ENCODE measurements at places on chromosomes 16 and 17. TPM values are rescaled to one million over a fixed set of nuclear protein-coding genes. Genes with fewer than 3 reads are reported as not detected.

- no peaks in the 10 kb centered on the region for H3K27me3 ChIP-seq
- H3K4me3 ChIP-seq: no peak overlapping the region
- H3K36me3 ChIP-seq: no peaks in the 10 kb centered on the region
Observed at GRCh38 chr16:9176547-9177418, 85.3 kb downstream of the HAPSTR1 start.

DNA sequence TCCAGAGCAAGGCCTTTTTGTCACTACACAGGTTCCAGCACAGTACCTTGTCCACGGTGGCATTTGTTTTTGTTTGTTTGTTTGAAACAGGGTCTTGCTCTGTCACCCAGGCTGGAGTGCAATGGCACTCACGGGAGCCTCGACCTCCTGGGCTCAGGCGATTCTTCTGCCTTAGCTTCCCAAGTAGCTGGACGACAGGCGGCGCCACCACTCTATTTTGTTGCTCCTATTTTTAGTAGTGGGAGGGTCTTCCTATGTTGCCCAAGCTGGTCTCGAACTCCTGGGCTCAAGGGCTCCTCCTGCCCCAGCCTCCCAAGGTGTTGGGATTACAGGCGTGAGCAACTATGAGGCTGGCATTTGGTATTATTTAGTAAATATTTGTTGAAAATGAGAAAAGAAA lies 10.3 kb downstream of the MRC2 start:
- no peaks in the 10 kb centered on the region for H3K27me3 ChIP-seq
- no peak overlapping the region for H3K4me3 ChIP-seq
- DNase-seq: no peak
- no peak overlapping the region for H3K27ac ChIP-seq

DNA sequence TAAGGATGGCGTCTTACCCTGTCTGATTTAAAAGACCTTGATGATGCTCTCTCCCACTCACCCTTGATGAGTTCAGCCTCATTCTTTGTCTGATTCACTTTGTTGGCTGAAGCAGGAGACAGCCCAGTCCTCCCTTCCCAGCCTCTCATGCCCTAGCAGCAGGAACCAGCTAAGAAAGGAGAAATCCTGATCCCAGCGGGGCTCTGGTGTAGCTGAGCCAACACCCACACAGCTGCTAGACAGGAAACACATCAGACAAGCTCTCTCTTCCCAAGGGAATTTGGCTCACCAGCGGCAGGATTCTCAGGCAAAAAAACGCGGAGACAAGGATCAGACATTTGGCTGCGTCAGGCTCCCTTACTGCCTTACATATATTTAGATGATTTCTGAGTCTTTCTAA lies 211.5 kb downstream of the CDH11 start:
- H3K36me3 ChIP-seq: no peaks in the 10 kb centered on the region
- no peaks in the 10 kb centered on the region for H3K27me3 ChIP-seq
- no peak overlapping the region for H3K4me3 ChIP-seq
- DNase-seq: peak; percentile 42
- no peak overlapping the region for H3K27ac ChIP-seq

The RUNDC3A gene
- total RNA-seq: 2.2 TPM

- peak overlapping the region; percentile 64 for H3K27ac ChIP-seq
- no peak for DNase-seq
- peaks cover 7% of the 10 kb centered on the region for H3K36me3 ChIP-seq
- peaks cover 78% of the 10 kb centered on the region for H3K4me1 ChIP-seq
- H3K4me3 ChIP-seq: no peak overlapping the region
Observed at GRCh38 chr16:67447508-67448076, 16.7 kb downstream of the HSD11B2 start.

- H3K36me3 ChIP-seq: no peaks in the 10 kb centered on the region
- H3K27ac ChIP-seq: peak overlapping the region; percentile 49
- DNase-seq: peak; percentile 32
- H3K27me3 ChIP-seq: no peaks in the 10 kb centered on the region
- no peak overlapping the region for H3K4me3 ChIP-seq
Observed at GRCh38 chr17:17691468-17692263, 10.4 kb downstream of the RAI1 start.

The ADAD2 gene
- 0.72 TPM for total RNA-seq

DNA sequence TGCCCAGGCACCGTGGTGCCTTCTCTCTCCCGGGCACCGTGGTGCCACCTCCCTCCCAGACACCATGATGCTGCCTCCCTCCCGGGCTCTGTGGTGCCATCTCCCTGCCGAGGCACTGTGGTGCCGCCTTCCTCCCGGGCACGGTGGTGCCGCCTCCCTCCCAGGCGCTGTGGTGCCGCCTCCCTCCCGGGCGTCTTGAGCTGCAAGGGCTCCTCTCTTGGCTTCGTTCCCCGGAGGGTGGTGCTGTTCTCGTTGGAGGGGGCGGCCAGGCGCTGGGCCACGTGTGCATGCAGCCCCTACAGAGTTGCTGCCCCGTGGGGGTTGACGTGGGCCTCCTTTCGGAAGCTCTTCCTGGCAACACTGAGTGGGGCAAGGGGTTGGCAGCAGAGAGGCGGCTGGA lies 8.2 kb downstream of the CENPX start:
- no peaks in the 10 kb centered on the region for H3K27me3 ChIP-seq
- no peak overlapping the region for H3K27ac ChIP-seq
- no peaks in the 10 kb centered on the region for H3K4me1 ChIP-seq

The PLK1 gene
- 2.5 TPM for total RNA-seq

DNA sequence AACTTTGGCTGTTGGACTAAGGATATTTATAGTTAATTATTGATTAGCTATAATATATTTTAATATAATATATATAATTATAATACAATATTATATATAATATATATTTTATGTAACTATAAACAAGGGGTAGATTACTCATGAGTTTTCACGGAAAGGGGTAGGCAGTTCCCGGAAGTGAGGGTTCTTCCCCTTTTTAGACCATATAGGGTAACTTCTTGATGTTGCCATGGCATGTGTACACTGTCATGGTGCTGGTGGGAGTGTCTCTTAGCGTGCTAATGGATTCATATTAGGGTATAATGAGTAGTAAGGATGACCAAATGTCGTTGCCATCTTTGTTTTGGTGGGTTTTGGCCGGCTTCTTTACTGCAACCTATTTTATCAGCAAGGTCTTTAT lies 315.6 kb downstream of the WWOX start:
- no peak for DNase-seq
- H3K27me3 ChIP-seq: no peaks in the 10 kb centered on the region
- no peaks in the 10 kb centered on the region for H3K4me1 ChIP-seq
- H3K27ac ChIP-seq: no peak overlapping the region
- no peak overlapping the region for H3K4me3 ChIP-seq
- H3K36me3 ChIP-seq: no peaks in the 10 kb centered on the region

DNA sequence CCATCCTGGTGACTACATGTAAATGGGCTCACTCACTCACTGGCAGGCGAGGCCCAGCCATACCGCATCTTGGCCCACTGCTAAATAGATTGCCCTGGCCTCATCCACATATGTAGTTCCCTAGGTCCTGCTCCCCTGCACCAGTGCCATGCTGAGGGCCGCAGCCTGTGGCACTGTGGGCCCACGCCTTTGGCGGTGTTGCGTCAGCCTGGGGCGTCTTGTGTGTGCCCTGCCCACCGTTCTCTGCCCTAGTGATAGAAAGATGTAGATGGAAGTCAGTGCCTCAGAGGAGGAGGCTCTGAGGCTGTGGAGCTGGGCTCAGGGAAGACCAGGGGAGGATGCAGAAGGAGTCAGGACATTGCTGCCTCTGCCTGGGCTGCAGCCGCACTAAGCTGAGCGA lies 18.9 kb downstream of the C17orf75 start:
- H3K4me3 ChIP-seq: no peak overlapping the region
- no peak overlapping the region for H3K27ac ChIP-seq
- DNase-seq: no peak
- H3K4me1 ChIP-seq: peaks cover 3% of the 10 kb centered on the region
- H3K27me3 ChIP-seq: no peaks in the 10 kb centered on the region

DNA sequence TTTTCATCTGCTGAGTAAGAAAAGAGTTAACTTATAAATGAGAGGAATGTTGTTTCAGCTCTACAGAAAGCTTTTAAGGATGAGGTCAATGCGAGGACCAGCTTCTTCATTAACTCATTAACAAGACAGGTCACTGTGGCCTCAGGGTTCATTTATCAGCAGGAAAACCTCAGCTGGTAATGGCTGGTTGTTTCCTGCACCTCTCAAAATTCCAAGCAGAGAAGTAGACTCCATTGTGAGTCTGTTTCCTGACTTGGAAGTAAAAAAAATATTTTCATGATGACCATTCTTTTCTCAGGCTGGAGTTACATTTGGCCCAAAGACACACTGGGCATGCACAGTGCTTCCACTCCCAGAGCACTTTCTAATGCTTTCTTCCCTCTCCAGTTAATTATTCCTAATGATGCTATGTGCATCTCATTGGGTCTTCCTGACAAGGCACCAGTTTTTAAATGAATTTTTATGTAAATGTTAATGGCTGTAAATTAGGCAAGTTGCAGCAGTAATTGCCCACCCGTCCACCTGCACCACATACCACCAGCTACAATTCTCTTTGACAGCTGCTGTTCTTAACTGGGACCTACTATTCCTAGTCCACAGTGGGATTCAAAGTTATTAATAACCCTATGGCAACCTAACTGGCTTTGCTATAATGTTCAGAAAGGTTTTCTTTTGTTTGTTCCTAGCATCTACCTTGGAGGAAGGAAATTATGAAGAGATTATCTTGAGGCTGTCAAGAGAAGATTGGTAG lies 89.5 kb upstream of the BCAR1 start:
- peak overlapping the region; percentile 80 for H3K27ac ChIP-seq
- no peaks in the 10 kb centered on the region for H3K27me3 ChIP-seq
- peaks cover 19% of the 10 kb centered on the region for H3K4me1 ChIP-seq
- DNase-seq: no peak
- H3K36me3 ChIP-seq: no peaks in the 10 kb centered on the region

DNA sequence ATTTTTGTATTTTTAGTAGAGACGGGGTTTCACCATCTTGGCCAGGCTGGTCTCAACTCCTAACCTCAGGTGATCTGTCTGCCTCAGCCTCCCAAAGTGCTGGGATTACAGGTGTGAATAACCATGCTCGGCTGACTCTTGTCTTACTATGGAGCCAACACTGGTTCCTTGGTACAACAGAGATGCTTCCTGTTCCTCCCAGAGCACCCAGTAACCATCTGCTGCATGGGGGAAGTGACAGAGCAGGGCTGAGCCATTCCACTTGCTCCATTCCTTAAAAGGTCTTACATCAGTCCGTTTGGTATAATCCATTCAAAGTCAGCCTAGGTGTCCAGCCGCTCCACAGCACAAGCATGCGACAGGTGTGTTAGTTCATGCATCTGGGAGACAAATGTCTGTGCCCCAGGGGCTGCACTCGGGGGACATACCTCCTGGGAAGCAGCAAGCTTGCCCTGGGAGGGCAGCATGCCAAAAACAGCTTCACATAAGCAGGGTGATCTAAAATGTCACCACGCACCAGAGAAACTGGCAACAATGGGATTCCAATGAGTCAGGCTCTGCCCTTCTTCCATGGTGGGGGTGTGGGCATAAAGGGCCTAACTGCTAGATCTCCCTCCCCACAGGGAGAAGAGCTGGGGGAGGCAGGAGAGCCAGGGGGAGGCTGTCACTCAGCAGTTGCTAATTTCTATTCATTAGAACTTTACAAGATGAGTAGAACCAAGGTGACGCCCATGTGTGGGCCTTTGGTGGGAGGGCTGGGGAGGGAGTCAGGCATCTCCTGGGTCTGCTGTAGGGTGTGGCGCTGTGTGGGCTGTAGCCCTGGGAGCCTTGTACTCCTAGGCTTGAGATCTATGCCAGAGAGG lies 35.5 kb downstream of the PIPOX start:
- no peak overlapping the region for H3K27ac ChIP-seq
- H3K4me3 ChIP-seq: no peak overlapping the region
- H3K4me1 ChIP-seq: peaks cover 12% of the 10 kb centered on the region
- DNase-seq: peak; percentile 62
- peaks cover 12% of the 10 kb centered on the region for H3K36me3 ChIP-seq

The ITGAL gene
- total RNA-seq: 19.6 TPM

The QPRT gene
- 13.9 TPM for total RNA-seq

The ABCA10 gene
- total RNA-seq: 4.2 TPM
